ENCODE measurements at places on chromosomes 3 and 15. TPM values are rescaled to one million over a fixed set of nuclear protein-coding genes. Genes with fewer than 3 reads are reported as not detected.

Gene C3orf22
- total RNA-seq = not detected

Gene GOLGA8S
- total RNA-seq = 0.20 TPM

GRCh38 chr3:16618721-16619120 is 13.5 kb upstream of the DAZL start:
- H3K4me3 ChIP-seq = no peak overlapping the region
- no peak overlapping the region for H3K27ac ChIP-seq
- DNase-seq = no peak
- peaks cover 13% of the 10 kb centered on the region for H3K27me3 ChIP-seq
- H3K4me1 ChIP-seq = no peaks in the 10 kb centered on the region
- no peaks in the 10 kb centered on the region for H3K36me3 ChIP-seq

DNA sequence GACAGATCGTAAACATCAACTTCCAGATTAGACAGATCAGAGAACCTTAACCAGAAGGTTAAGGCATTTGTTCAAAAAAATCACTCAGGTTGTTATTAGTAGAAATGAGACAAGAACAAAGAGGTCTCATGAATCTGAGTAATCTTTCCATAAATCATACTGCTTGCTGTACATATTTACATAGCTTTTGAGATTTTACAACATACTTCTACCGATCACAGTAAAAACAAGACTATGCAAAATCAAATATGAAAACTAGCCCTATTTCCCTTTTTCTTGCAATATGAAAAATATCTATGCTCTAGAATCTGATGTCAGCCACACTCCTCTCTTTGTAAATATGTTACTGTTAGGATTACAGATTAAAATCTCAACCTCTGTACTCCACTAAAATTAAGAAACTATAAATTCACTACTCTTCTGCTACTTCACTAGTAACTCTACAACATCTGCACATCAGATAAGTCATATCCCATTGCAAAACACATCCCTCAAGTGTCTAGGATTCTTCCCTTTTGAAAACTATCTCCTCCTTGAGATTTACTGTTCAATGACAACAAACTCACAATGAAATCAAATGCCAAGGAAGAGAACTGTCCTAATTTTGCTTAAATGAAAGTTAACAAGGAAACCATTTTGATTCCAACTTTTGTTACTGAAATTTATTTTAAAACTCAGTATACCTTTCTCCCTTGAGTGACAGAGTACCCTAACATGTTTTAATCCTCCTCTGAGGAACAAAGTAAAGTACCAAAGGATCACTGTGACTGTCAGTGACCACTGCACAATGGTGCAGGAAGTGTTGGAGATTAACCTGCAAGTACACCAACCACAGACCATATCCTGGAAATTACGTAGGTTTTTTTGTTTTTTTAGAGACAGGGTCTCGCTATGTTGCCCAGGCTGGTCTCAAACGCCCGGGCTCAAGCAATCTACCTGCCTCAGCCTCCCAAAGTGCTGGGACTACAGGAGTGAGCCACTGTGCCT is 12.8 kb downstream of the DCUN1D1 start:
- peaks cover 23% of the 10 kb centered on the region for H3K36me3 ChIP-seq
- DNase-seq = peak; percentile 39
- H3K4me3 ChIP-seq = peak overlapping the region; percentile 16
- H3K4me1 ChIP-seq = peaks cover 63% of the 10 kb centered on the region
- no peaks in the 10 kb centered on the region for H3K27me3 ChIP-seq
- peak overlapping the region; percentile 85 for H3K27ac ChIP-seq

- no peak overlapping the region for H3K27ac ChIP-seq
- DNase-seq = no peak
- peaks cover 51% of the 10 kb centered on the region for H3K4me1 ChIP-seq
- peaks cover 12% of the 10 kb centered on the region for H3K36me3 ChIP-seq
Observed at GRCh38 chr3:108598375-108598774, 8.9 kb downstream of the DZIP3 start.

- H3K27me3 ChIP-seq = no peaks in the 10 kb centered on the region
- DNase-seq = no peak
- no peak overlapping the region for H3K4me3 ChIP-seq
- H3K4me1 ChIP-seq = peaks cover 32% of the 10 kb centered on the region
- H3K36me3 ChIP-seq = peaks cover 2% of the 10 kb centered on the region
Observed at GRCh38 chr3:57981483-57982087, 26.6 kb upstream of the FLNB start.

GRCh38 chr3:35968043-35968622 is 328.8 kb downstream of the ARPP21 start:
- peaks cover 2% of the 10 kb centered on the region for H3K4me1 ChIP-seq
- H3K27ac ChIP-seq = no peak overlapping the region
- H3K4me3 ChIP-seq = no peak overlapping the region
- DNase-seq = no peak
- no peaks in the 10 kb centered on the region for H3K36me3 ChIP-seq

DNA sequence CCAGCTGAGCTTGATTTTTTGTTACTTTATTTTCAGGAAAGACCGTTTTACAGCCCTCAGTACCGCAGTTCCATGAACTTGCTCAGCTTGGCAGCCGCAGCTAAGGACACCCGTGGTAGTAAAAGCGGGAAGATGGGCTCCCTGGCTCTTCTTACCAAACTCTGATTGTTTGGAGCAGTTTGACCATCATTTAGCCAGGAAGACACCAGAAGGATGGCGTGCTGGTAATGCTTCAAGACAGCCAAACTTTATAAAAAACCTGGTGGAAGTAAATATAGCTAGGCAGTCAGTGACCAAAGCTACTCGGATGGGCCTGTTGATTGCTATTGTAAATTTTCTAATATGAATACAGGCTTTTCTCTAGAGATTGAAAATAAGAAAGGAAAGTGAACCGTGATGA is 28.9 kb downstream of the POLR2M start:
- no peak overlapping the region for H3K27ac ChIP-seq
- no peaks in the 10 kb centered on the region for H3K27me3 ChIP-seq
- DNase-seq = no peak
- H3K4me1 ChIP-seq = peaks cover 6% of the 10 kb centered on the region
- no peaks in the 10 kb centered on the region for H3K36me3 ChIP-seq
- H3K4me3 ChIP-seq = no peak overlapping the region

- H3K4me1 ChIP-seq = peaks cover 57% of the 10 kb centered on the region
- H3K4me3 ChIP-seq = no peak overlapping the region
- DNase-seq = no peak
- H3K36me3 ChIP-seq = peaks cover 54% of the 10 kb centered on the region
Observed at GRCh38 chr15:74798388-74799254, 14.0 kb upstream of the LMAN1L start.

Gene ARGFX
- total RNA-seq = not detected

DNA sequence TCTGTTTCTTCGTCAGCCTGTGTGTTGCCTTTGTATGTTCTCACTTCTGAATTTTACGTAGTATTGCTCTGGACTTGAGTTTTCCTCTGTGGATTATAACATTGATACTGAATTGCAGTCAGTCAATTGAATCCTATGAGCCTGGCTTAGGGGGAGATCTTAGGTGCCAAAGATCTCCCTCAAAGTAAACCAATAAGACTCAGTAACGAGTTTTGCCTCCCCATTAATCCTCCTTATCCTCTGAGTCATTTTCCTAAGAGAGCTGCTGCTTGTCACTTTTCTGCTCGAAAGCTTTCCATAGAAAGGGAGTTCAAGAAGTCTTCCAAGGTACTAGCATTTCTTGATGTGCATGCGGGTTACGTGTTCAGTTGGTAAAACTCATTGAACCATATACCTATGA is 126.4 kb downstream of the CHDH start:
- no peak overlapping the region for H3K4me3 ChIP-seq
- no peaks in the 10 kb centered on the region for H3K36me3 ChIP-seq
- H3K27ac ChIP-seq = no peak overlapping the region
- DNase-seq = no peak
- no peaks in the 10 kb centered on the region for H3K4me1 ChIP-seq
- H3K27me3 ChIP-seq = peaks cover 25% of the 10 kb centered on the region

- no peak overlapping the region for H3K27ac ChIP-seq
- H3K36me3 ChIP-seq = no peaks in the 10 kb centered on the region
- no peaks in the 10 kb centered on the region for H3K27me3 ChIP-seq
Observed at GRCh38 chr3:81378552-81379293, 382.7 kb downstream of the GBE1 start.

Measured in activated CD4-positive, alpha-beta T cell treated with anti-CD3 and anti-CD28 coated beads, Interleukin-2, amount 10 ng/mL, durations not matched to agents 7 days and 5 days (primary cell).